ENCODE measurements at places on chromosomes 1 and 21.

- no peak for DNase-seq
Measured at GRCh38 chr1:20319456-20320220, 29.0 kb downstream of the VWA5B1 start.

DNA sequence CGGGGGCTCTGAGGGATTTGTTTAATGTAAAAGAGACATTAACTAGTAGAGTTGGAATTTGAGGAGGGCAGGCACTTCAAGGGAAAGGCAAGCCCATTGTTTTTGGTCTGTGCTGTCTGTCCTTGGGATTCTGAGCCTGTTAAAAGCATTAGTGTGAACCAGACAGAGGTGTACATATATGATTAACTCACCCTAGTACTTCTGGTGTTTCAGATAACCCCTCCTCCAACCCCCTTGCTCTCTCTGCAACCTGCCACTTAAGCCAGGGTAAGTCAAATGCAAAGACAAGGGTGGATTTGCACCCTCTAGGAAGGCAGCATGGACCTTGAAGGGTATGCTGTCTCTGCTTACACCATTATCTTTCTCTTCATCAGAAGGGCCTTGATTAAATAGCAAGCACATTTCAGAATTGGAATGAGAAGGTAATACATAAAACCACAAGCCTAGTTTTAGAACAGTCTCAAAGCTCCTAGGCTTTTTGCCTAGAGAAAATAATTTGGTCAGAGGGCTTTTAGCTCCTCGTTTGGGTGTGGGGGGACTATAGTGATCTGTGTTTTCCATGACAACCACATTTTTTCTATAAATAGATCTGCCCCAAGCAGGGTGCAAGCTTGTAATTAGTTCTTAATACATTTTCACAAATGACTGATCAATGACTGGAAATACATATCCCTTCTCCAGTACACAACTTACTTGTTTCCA is 120.7 kb upstream of the SGIP1 start:
- no peak for DNase-seq

- DNase-seq, result no peak
Measured at GRCh38 chr1:76374086-76374485, 299.5 kb downstream of the ST6GALNAC3 start.

- peak; percentile 19 for DNase-seq
Measured at GRCh38 chr1:176177764-176178163, 29.3 kb downstream of the COP1 start.

GRCh38 chr1:244049162-244050013 is 1.7 kb upstream of the ZBTB18 start:
- DNase-seq, result peak; percentile 60

DNA sequence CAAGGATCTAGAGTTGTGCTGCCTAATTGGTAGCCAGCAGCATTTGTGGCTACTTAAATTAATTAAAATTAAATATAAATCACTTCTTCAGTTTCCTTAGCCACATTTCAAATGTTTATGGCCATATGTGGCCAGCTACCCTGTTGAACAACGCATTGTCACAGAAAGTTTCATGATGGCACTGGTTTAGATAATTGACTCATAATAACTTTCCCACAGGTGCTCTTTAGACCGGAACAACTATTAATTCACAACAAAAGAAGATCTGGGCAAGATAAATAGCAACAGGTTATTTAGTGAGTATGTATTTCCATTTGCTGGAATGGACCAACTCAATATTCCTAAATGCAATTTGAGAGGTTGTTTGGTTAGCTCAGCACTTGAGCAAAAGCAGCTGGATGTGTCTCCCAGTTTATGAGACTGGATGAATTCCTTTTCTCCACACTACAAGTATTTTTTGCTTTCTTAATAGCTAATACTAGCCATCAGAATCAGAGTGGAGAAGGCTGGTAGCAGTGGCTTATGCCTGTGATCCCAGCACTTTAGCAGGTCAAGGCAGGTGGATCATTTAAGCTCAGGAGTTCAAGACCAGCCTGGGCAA is 3.7 kb upstream of the AMIGO1 start:
- DNase-seq, result no peak

GRCh38 chr21:44331650-44332307 is 7.4 kb downstream of the CFAP410 start:
- DNase-seq, result no peak

All from GM13977 (cell line).